ENCODE measurements at places on chromosomes 7 and 10.

DNA sequence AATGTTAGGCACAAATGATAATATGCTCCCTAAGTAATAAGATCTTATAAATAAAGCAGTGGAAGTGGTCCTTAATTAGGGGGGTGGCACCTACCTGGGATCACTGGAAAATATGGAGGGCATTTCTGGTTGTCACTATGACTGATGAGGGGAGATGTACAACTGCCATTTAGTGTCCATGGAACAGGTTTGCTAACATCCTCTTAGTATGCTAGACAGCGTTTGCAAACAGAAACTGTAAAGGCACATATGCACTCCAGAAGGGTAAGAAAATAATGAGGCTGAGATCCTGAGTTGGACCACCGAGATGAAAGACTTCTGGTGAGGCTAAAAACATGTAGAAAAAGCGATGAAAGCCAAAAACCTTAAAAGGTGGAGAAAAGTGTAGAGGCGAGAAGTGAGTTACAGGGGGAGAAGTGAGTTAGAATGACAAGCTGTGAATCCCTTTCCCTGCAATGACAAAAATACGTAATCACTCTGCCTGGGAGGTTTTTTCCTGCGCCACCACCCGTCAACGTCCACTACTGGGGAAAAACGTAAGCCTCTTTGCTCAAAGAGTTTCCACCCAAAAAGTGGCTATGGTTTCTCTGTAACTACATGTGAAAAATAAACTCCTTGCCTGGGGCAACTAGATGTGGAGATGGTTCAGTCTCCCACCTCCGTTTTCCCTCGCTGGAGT is 767 bp downstream of the KRIT1 start:
- DNase-seq = no peak

GRCh38 chr7:104271948-104272347 is 56.5 kb upstream of the LHFPL3 start:
- DNase-seq = no peak

DNA sequence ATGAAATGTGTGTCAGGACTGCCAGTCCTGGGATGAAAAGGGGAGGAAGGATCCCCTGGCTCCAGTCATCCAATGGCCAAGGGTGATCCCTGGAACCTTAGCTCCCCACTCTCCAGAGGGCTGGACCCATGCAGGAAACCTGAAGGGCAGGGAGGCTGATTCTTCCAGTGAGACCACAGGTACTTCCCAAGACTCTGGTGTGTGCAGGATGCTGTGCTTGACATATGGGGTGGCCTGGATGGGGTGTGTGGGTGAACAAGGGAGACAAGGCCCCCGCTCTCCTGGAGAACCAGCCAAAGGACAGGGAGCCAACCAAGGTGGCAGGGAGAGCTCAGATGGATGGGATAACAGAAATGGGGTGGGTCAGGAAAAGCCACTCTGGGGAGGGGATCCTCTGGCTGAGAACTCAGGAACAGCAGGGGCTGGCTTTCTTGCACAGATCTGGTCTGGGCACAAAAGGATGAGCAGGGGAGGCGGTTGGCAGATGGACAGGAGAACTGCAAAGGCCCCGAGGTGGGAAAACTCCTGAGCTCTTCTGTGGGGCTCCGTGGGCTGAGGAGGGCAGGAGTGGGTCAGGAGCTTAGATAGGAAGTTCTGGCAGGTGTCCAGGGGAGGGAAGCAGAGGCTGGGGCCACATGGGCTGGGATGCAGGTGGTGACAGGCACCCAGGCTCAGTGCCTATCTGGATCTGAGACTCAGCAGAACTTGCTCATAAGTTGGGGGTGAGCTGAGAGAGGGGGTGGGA is 100.6 kb downstream of the ARHGAP22 start:
- DNase-seq = no peak

DNA sequence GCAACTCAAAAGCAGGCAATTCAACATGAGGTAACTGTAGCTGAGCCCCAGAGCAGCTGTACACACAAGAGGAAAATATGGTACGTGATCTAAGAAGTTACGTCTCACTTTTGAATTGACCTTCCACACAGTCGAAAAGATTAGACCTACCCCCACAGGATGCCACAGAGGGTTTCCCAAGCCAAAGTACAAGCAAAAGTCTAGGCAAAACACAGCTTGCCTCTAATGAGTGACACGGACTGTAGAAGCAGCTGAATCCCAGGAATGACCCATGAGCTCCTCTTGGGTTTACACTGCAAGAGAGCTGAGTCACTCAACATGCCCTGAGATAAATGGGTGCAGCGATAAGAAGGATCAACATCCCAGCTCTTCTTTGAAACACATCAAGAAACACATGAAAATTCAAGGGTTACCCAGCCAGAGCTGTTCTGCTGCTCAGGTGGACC is 9.8 kb downstream of the CREB3L2 start:
- DNase-seq = no peak

GRCh38 chr7:107982918-107983389 is 20.0 kb downstream of the LAMB1 start:
- no peak for DNase-seq

DNA sequence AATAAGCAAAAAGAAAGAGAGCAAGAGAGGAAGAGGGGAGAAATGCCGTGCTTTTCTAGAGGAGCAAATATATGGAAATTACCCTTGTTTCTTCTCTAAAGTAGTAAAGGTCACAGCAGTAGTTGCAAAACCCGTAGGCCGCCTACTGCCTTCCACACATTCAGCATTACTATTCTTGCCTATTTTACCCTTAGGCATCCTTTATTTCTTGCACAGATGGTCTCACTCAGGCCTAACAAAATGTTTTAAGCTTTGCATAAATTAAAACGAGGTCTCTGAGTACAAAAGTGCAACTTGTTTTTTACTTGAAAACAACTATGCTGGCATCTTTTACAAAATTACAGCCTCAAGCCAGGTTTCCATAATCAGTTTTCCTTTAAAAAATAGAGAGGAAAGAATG is 644.6 kb downstream of the AUTS2 start:
- DNase-seq = no peak

GRCh38 chr10:103316087-103316486 is 34.9 kb downstream of the PCGF6 start:
- DNase-seq = no peak

GRCh38 chr10:65845916-65846315 is 1079.9 kb upstream of the LRRTM3 start:
- DNase-seq = no peak

Data from HT-29 (cell line).